ENCODE measurements at places on chromosomes 7 and 10.

DNA sequence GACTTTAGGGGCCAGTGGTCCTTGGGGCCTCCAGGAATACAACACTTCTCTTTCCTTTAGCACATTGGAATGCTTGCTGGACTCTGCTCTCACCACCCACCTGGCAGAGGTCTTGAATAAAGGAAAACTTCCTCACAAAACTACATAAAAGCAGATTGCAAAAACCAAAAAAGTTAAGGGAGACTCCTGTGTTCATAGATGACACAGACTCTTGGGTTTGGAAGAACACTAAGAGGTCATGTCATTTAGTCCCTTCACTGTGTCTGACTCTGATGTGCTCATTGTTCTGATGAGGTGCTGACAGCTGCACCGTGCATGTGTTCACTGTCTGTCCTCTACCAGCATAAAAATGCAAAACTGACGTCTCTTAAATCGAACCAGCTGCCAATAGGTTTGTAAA, 11.4 kb downstream of the BLNK start:
- DNase-seq = peak; percentile 44

DNA sequence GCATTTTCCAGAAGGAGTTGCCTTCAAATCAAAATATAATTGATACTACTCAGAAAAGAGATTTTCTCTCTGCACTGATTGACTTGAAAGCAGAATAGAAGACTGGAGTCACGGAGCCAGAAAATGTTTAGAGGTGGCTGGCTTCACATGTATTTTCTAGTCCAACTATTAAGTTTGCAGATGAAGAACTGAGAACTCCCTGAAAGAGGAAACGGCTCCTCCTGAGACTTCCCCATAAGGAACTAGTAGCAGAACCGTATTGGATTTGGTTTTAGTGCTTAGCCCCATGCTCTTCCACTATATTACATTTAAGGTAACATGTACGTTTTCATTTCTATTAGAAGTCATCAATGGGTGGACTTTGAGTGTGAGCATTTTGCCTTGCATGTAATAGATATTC, 946.3 kb downstream of the CNTNAP2 start:
- DNase-seq = no peak

DNA sequence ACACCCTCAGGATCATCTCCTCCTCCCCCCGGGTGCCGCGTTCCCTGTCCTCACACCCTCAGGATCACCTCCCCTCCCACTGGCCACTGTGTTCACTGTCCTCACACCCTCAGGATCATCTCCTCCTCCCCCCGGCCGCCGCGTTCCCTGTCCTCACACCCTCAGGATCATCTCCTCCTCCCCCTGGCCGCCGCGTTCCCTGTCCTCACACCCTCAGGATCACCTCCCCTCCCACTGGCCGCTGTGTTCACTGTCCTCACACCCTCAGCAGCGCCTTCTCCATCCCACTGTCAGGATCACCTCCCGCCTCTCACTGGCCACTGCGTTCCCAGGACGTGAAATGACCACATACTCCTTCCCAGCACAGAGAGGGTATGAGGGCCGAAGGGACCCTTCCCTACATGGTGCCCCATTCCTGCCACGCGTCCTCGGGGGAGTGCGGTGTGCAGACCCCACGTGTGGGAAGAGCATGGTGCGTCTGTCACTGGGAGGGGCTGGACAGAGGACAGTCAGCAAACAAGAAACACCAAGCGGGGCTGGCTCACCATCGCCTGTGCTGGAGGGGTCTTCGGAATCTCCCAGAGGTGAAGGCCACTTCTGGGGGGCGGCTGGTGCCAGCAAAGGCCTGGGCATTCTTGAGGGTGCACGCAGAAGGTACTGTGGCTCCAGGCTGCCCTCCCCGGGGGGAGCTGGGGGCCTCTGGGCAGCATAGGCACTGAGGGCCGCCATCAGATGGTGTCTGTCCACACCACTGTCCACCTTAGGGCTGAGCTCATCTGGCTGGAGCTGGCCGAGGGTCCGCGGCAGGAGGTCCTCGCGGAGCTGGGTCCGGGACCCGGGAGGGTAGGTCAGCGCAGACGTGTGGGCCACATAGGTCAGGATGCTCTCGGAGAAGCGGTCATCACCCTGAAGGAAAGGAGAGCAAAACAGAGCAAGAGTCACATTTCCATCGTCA, 421.0 kb downstream of the PTPRN2 start:
- no peak for DNase-seq

DNA sequence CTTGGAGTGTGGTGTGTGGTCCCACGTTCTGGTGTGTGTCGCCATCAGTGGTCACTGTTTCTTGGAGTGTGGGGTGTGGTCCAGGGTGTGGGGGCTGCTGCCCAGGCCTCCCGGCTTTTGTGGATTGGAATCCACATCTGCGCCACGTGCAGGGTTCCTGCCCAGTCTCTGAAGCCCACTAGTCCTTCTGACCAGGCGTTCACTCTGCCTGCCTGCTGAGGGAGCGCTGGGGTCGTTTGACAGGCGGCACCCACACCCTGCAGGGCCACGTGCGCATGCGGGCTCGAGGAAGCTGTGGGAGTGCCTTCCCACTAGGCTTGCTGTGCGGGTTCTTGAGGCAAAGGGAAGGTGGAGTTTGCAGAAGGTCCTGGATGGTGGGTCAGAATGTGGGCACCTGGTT, 51.4 kb downstream of the INPP5A start:
- DNase-seq = no peak

DNA sequence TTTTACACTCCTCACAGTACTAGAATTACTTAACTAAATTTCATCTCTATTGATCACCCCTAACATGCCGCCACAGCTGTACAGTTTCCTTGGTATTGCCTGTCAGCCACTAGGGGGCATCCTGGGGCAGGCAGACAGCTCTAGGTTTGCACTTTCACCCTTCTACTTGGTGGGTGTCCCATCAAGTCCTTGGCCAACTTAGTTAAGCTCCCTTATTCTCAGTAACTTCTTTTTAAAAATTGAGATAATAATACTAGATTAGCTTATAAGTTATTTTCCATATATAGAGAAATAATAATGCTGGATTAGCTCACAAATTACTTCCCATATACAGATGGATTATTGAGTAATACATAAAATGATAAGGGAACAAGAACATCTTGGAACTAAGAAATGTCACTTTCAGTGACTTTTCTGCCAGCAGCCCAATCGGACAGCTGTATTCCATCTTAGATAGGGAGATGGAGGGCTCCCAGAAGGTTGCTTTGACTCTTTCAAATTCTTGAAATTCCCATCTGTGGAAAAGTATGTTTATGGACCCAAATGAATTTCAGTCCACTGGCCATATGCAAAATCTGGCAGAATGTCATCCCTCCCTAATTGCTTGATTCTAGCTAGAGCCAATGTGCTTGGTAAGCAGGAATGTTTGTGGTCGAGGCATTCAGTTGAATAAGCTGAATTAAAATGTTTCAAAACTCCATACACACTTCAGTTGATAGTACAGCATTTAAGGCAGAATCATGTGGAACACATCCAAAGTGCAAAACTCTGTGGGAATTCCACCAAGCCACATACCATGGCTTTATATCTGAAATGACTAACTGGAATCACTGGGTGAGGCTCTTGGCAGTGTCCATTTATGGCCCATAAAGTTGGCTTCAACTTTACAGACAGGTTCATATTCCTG, 309.7 kb downstream of the CSTF2T start:
- peak; percentile 51 for DNase-seq

GRCh38 chr10:1369665-1370064, 313.5 kb downstream of the WDR37 start:
- DNase-seq = no peak

- DNase-seq = no peak
Observed at GRCh38 chr10:48545462-48546145, 59.3 kb downstream of the ARHGAP22 start.

GRCh38 chr10:130196511-130197487, 60.6 kb downstream of the GLRX3 start:
- no peak for DNase-seq

DNA sequence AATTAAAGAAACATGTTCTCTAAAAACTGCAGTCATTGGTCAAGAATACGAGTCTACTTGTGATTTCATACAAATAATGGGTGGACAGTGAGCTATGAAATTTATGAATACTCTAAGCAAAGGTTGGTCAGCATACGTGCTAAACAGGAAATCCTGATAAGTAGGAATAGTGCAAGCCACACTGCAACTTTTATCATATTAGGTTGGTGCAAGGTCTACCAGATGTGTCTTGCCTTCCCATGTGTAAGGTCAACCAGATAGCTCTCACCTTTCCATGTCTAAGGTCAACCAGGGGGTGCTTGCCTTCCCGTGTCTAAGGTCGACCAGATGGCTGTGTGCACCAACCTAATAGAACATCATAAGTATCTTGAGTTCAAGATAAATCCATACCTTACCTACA, 2.0 kb upstream of the ITGB1 start:
- DNase-seq = peak; percentile 76

- DNase-seq = peak; percentile 26
Observed at GRCh38 chr10:101617824-101618568, 29.9 kb downstream of the DPCD start.

- DNase-seq = no peak
Observed at GRCh38 chr7:30147223-30147622, 12.4 kb downstream of the MTURN start.

- DNase-seq = no peak
Observed at GRCh38 chr7:18534481-18534880, 38.9 kb downstream of the HDAC9 start.

- no peak for DNase-seq
Observed at GRCh38 chr10:52662256-52662655, 110.3 kb downstream of the MBL2 start.

GRCh38 chr7:17434841-17435692, 136.6 kb downstream of the AHR start:
- DNase-seq = no peak

GRCh38 chr7:69434398-69434815, 163.9 kb upstream of the AUTS2 start:
- peak; percentile 40 for DNase-seq

GRCh38 chr7:74007242-74007567, 20.8 kb upstream of the ELN start:
- no peak for DNase-seq

GRCh38 chr7:42661312-42661711, 250.6 kb downstream of the C7orf25 start:
- no peak for DNase-seq

DNA sequence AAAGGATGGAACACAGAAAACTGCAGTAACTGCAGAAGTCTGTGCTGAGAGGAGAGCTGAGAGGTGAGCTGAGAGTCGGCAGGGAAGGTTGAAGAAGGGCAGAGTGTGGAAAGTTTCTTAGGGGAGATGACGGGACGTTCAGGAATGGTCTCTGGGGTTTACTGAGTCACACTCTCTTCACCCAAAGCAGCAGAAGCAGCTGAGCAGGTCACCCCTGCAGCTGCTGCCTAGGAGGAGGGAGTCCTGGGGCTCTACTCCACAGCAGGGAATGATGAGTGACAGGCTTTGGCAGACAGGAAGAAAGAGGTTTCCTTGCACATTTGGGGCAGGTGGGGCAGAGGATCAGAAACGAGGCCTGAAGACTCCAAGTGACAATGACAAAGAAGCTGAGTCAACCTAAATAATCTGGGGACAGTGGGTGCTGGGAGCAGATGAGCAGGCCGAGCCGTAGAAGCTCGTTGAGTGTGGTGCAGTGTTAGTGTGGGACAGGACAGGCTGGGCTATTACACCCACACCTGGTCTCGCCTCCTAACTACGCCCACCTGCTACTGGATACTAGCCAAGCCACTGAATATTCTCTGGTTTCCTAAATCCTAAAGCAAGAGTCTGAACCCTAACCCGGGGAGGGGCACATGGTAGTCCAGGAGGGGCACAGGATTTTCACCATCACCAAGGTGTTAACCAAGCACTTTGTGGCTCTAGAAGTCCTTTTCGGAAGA, 24.9 kb downstream of the BEND7 start:
- DNase-seq = no peak

GRCh38 chr7:7175075-7175695, 7.2 kb upstream of the C1GALT1 start:
- no peak for DNase-seq

- DNase-seq = no peak
Observed at GRCh38 chr10:50990568-50991455, 83.5 kb upstream of the PRKG1 start.

GRCh38 chr7:85561706-85562105, 374.9 kb upstream of the SEMA3D start:
- no peak for DNase-seq

- peak; percentile 82 for DNase-seq
Observed at GRCh38 chr10:101780818-101781654, 2.2 kb downstream of the NPM3 start.

- no peak for DNase-seq
Observed at GRCh38 chr7:39379416-39379815, 186.8 kb upstream of the YAE1 start.

DNA sequence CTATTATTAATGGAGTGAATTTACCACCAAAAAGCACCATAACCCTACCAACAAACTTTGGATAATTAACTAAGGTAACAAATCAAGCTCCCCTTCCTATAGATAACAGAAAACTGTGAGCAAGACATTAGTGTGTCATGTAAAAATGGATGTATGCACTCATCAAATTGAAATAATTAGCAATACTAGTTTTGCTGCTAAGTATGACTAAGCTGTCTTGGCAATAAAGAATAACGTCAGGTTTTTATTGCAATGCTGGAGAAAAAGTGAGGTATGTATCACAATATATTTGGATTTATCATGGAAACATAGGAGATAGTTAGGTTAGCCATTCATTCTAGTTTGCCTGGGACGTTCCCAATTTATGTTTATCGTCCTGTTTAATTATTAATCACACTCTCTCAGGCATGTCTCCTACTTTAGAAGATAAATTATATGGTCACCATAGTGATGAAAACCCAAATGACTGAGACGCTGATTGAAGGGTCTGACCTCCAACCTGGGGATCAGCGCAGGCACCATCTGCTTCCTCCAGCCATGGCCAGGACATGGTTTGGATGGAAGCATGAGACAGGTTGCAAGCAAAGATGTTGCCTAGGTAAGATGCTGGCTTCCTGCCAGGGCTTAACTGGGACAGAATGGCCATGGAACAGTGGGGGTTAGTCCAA, 125.6 kb downstream of the FANK1 start:
- DNase-seq = no peak

DNA sequence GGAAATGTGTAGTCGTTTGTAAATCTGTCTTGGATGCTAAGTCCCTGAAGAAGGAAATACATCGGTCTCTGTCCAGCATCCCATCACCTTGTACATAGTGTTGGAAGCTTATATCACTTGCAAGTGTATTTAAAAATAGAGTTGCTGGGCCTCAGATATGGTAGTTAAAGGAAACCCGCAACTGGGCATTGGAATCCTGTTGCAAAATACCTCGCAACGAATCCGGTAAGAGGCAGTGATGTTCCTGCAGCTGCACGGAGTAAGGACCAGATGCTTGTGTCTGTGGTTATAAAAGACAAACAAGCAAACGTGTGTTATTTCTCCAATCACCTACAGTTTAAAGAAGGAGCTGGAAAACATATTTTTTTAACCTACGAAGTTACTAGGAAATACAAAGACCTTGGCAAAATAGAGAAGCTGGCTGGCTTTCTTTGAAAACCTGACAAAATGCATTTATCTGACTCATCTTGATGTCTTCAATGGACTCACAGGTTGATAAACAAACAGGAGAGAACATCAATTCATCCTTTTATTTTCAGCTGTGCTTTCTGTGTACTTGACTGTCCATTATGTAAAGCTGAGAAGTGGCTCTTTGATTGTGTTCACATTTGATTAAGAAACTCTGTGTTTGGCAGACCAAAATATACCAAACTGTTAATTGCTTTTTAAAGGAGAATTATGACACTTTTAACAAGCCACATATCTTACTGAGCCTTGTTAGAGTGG, 326.4 kb downstream of the SFMBT2 start:
- no peak for DNase-seq
